GM23338 (cell line): ENCODE measurements at places on chromosomes 2 and 18. TPM values are rescaled to one million over a fixed set of nuclear protein-coding genes. Genes with fewer than 3 reads are reported as not detected.

GRCh38 chr2:220998156-220998555 is 573.9 kb downstream of the EPHA4 start:
- DNase-seq: no peak
- H3K27ac ChIP-seq: no peak overlapping the region
- H3K27me3 ChIP-seq: no peaks in the 10 kb centered on the region
- H3K4me1 ChIP-seq: peaks cover 2% of the 10 kb centered on the region; the same call in 1 of the 2 replicates
- H3K36me3 ChIP-seq: no peaks in the 10 kb centered on the region
- H3K4me3 ChIP-seq: no peak overlapping the region

GRCh38 chr2:134035605-134036370 is 218.1 kb upstream of the MGAT5 start:
- no peak overlapping the region for H3K4me3 ChIP-seq
- no peaks in the 10 kb centered on the region for H3K4me1 ChIP-seq
- H3K27me3 ChIP-seq: no peaks in the 10 kb centered on the region
- no peaks in the 10 kb centered on the region for H3K36me3 ChIP-seq
- no peak for DNase-seq
- no peak overlapping the region for H3K27ac ChIP-seq

DNA sequence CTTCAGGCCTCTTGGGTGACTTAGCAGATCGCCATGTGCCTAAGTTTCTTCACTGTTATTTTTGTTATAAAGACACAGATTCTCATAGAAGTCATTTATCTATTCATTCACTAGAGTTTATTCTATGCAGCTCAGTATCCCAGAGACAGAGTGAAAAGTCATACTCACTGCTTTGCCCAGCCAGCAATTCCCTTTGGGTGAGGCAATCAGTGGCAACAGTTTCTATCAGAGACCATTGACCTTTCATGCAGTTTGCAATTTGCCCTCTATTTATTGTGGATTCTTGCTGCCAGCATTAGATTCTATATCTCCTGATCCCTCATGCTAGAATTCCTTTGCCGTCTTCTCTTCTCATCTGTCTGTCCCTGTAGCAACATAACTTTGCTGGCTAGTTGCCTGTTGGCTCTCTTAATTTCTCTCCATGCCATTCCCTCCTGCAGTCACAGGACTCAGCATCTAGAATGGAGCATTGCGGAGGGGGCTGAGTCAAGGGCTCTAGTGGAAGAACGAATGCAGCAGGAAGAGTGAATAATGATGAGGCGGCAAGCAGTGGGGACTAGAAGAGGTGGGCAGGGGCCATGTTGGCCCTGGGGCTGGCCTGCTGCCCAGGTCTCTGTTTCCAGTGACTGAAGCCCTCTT is 12.2 kb downstream of the SLC9A4 start:
- no peak for DNase-seq
- no peaks in the 10 kb centered on the region for H3K27me3 ChIP-seq
- H3K36me3 ChIP-seq: no peaks in the 10 kb centered on the region
- H3K27ac ChIP-seq: no peak overlapping the region

The ZBTB14 gene
- 14.0 and 16.8 TPM in 2 replicates for total RNA-seq

GRCh38 chr18:53991805-53992204 is 232.7 kb downstream of the MBD2 start:
- no peaks in the 10 kb centered on the region for H3K27me3 ChIP-seq
- H3K4me1 ChIP-seq: no peaks in the 10 kb centered on the region
- no peak overlapping the region for H3K27ac ChIP-seq

DNA sequence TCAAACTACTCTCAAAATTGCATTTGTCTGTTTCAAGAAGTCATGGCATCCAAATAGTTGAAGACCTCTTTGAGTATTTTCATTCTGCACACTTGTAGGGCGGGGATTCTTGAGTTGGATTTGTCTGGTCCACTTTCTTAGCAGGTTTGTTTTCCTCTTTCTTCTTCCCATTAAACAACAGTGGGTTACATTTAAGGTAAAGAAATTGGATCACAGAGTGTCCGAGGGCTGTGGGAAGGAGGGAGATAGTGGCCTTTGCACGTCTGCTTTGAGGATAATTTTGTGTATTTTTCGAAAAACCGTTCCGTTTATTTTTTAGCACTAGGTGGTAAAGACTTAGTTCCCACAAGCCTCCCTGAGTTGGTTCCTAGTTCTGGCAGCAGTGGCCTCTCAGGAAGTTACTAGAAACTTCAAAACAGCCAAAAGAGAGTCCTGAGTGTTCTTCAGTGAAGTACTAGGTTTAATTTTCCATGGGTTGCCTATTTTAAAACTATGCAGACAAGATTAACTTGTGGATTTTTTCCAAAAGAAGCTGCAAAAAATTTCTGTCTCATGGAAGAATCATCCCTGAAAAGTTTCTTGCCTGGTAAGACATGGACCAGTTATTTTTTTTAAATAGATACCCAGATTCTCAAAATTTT is 107.9 kb downstream of the CDC42EP3 start:
- H3K4me1 ChIP-seq: no peaks in the 10 kb centered on the region
- no peak for DNase-seq

DNA sequence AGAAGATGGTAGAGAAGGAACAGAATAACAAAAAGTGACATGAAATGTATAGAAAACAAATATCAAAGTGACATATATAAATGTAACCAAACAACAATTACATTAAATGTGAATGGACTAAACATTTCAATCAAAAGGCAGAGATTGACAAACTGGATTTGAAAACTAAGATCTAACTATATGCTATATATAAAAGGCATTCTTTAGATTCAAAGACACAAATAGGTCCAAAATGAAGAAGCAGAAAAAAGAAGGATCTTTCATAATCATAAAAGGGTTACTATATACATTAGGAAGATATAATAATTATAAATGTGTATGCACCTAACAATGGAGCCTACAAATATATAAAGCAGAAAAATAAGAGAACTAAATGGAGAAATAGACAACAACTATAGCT is 183.7 kb downstream of the METTL4 start:
- H3K4me1 ChIP-seq: no peaks in the 10 kb centered on the region
- H3K4me3 ChIP-seq: no peak overlapping the region
- H3K36me3 ChIP-seq: no peaks in the 10 kb centered on the region
- DNase-seq: no peak
- no peak overlapping the region for H3K27ac ChIP-seq
- no peaks in the 10 kb centered on the region for H3K27me3 ChIP-seq

The ST6GAL2 gene
- total RNA-seq: 23.2 and 25.7 TPM in 2 replicates

The BOLL gene
- 0.04 TPM in 1 of 2 replicates, not detected in the other for total RNA-seq

GRCh38 chr18:28974504-28974903 is 797.6 kb upstream of the CDH2 start:
- H3K27me3 ChIP-seq: no peaks in the 10 kb centered on the region
- no peak for DNase-seq
- no peak overlapping the region for H3K4me3 ChIP-seq
- H3K27ac ChIP-seq: no peak overlapping the region

The PRSS56 gene
- total RNA-seq: 0.31 TPM in 1 of 2 replicates, not detected in the other

The MXD1 gene
- total RNA-seq: 1.5 and 1.8 TPM in 2 replicates

The OXER1 gene
- 0.31 and 0.69 TPM in 2 replicates for total RNA-seq

- H3K27ac ChIP-seq: no peak overlapping the region
- H3K36me3 ChIP-seq: no peaks in the 10 kb centered on the region
- DNase-seq: peak; percentile 53
- no peak overlapping the region for H3K4me3 ChIP-seq
- peaks cover 29% of the 10 kb centered on the region for H3K4me1 ChIP-seq
These were observed 113.4 kb downstream of the AP1S3 start for GRCh38 chr2:223723954-223724411.

GRCh38 chr2:127392828-127393578 is 5.2 kb upstream of the MAP3K2 start:
- DNase-seq: no peak
- no peak overlapping the region for H3K27ac ChIP-seq
- no peaks in the 10 kb centered on the region; the same call in 1 of the 2 replicates for H3K36me3 ChIP-seq
- H3K4me1 ChIP-seq: peaks cover 10% of the 10 kb centered on the region
- no peaks in the 10 kb centered on the region for H3K27me3 ChIP-seq

GRCh38 chr2:222610746-222611145 is 45.1 kb downstream of the FARSB start:
- H3K36me3 ChIP-seq: peaks cover 14% of the 10 kb centered on the region; the same call in 1 of the 2 replicates
- H3K4me3 ChIP-seq: no peak overlapping the region
- DNase-seq: no peak
- H3K27me3 ChIP-seq: no peaks in the 10 kb centered on the region
- H3K4me1 ChIP-seq: peaks cover 3% of the 10 kb centered on the region; the same call in 1 of the 2 replicates

DNA sequence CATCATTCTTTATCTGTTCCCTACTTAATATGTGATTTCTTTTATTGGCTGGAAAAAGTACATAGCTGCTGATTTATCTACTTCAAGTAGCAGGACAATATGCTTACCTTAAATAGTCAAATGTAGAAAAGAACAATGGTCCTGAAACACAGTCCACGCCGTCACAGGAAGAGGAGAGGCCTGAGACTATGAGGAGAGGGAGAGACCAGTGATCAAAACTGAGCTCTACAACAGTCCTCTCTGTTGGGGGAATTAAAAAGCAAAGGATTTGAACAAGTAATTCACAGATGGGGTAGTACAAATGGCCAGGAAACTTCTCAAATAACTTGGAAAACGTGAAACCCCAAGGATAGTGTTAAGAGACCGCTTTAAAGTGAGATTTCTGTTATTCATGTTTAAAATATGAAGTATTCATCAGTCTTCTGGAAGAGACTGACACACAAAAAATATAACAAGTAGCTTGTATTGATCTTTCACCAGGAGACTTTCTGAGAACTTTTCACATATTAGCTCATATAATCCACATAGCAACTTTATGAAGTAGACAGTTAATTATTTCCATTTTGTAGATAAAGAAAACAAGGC is 20.2 kb downstream of the SCYGR8 start:
- H3K4me3 ChIP-seq: no peak overlapping the region
- no peaks in the 10 kb centered on the region for H3K4me1 ChIP-seq
- no peak overlapping the region for H3K27ac ChIP-seq
- H3K36me3 ChIP-seq: no peaks in the 10 kb centered on the region
- DNase-seq: no peak

DNA sequence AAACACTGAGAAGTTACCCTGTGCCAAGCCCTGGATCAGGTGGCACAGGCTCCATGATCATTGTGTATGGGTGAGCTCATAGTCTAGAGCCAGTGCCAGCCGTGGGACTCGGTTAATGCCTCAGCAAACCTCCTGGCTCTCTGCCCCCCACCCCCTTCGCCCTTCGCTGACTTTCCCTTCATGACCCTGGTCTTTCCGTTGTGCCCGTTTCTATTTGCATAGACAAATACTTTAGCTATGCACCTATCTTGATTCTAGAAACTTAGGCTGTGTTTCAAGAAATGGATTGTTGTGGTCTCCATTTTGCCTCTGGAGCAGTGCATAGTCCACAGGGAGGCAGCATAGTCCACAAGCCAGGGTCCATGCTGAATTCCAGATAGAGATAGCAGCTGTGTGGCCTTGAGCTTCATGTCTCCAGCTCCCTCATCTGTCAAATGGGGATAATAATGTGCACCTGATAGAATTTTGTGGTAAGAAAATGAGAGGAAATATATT is 44.8 kb upstream of the KDM3A start:
- H3K4me1 ChIP-seq: no peaks in the 10 kb centered on the region
- H3K4me3 ChIP-seq: no peak overlapping the region
- no peaks in the 10 kb centered on the region for H3K36me3 ChIP-seq
